ENCODE measurements at places on chromosomes 7 and 10.

DNA sequence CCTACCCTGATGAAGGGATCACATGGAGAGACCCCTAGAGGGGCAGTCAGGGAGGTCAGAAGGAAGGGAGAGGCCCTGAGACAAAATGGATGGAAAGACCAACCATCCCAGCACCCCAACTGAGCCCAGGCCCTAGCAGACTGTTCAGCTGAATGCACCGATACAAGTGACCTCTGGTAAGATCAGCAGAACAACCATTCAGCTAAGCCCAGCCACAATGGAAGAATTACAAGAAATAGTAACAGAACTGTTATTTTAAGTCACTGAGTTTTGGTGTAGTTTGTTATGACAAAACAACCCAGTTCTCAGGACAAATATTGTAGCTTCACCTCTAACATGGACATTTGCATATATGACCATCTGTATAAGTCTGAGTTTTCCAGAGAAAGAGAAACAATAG is 210.4 kb upstream of the SVIL start:
- H3K27ac ChIP-seq, result no peak overlapping the region
- H3K36me3 ChIP-seq, result no peaks in the 10 kb centered on the region
- no peak overlapping the region for H3K4me3 ChIP-seq
- no peaks in the 10 kb centered on the region for H3K4me1 ChIP-seq

DNA sequence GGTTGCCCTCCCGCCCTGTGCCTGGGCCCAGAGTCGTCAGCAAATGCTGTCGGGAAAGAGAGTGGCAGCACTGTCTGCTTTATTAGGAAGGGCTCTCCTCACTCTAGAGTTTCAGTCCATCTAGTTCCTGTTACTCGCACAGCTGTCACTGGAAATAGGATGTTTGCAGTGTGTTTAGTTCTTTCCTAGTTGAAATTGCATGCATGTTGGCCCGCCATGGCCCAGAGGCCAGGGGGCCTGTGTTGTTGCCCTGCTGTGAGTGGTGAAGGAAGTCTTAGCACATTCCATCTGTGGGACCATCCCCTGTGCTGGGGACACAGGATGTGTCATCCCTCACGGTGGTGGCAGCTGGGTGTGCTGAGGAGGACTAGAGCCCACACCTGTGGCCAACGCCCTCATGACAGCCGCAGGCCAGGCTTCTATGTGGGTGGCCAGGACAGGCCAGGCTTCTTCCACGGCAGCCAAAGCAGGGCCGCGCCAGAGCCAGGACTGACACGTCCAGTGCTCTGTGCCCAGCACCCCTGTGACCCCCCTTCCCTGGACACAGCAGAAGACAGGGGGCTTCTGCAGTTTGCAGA is 45.4 kb downstream of the ZNF467 start:
- DNase-seq, result no peak
- H3K36me3 ChIP-seq, result peaks cover 98% of the 10 kb centered on the region
- H3K4me1 ChIP-seq, result no peaks in the 10 kb centered on the region
- no peak overlapping the region for H3K27ac ChIP-seq
- no peak overlapping the region for H3K4me3 ChIP-seq

GRCh38 chr10:16505161-16505560 is 16.5 kb downstream of the C1QL3 start:
- H3K27me3 ChIP-seq, result no peaks in the 10 kb centered on the region
- no peak overlapping the region for H3K4me3 ChIP-seq

DNA sequence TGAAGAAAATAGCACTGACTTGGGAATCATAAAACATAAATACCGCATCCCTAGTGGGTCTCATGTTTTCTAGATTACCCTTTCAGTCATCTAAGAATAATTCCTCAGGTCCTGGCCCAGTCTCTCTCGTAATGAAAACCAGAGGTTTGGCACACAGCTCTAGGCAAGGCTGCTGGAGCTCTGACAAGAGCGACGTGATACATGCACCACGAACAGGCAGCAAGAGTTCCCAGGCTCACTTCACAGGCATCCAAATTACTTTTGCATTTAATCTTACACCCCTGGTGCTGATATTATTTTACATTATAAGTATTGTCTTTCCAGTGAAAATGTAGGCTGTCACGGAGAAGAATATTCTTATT is 105.2 kb downstream of the THSD7A start:
- no peak for DNase-seq
- H3K4me3 ChIP-seq, result no peak overlapping the region
- H3K36me3 ChIP-seq, result no peaks in the 10 kb centered on the region
- no peaks in the 10 kb centered on the region for H3K4me1 ChIP-seq

DNA sequence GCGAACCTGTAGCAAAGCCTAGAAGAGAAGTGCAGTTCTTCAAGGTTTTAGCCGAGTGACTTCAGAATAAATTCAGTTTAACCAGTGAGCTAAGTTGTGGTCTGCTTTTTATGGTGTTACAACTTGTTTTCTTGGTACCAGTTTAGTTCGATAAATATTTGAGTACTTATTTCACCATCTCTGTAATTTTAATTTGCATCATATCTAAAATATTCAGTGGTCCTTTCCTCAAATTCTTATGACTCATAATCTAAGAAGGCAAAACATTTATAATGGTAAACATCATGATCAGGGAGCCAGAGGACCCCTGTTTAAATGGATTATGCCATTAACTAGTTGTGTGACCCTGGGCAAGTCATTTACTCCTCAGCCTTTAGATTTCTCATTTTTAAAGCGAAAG is 4.1 kb upstream of the BMPER start:
- H3K27ac ChIP-seq, result no peak overlapping the region
- H3K4me1 ChIP-seq, result peaks cover 8% of the 10 kb centered on the region
- peaks cover 43% of the 10 kb centered on the region for H3K27me3 ChIP-seq
- H3K4me3 ChIP-seq, result no peak overlapping the region
- no peaks in the 10 kb centered on the region for H3K36me3 ChIP-seq

DNA sequence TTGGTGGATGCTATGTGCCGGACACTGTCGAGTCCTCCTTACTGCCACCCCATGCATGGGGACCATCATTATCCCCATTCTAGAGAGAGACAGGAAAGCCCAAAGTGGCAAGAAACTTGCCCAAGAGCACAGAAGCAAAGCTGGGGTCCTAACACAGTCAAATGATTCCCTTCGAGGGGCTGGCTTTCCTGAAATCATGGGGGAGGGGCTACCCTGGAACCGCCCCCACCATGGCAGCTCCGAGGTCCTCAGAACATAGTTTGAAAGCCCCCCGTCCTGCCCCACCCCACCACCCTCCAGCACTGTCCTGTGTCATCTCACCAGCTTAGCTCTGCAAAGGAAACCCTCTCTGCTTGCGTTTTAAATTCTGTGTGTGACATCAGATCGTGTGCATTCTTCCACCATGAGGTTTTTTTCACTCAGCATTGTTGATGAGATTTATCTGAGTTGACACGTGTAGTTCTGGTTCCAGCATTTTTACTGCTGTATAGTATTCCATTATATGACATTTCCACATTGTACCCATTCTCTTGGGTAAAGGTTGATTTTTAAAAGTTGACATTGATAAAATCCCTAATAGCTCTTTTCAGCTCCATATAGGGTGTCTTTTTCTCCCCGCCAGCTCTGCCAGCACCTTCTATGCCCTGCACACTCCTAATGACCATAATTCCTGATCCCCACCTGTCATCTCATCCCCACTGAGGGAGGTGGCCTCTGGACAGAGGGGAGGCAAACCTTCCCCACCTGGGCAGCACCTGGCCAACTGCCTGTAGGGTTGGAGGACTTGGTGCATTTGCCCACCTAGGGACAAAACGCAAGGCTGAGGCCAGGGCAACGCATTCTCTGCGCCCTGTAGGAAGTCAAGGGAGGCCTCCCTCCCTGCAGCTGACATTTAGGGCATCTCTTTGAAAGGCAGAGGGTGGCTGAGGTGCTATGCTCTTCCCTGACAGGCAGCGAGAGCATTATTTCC is 100.2 kb upstream of the GPR26 start:
- no peak for DNase-seq
- H3K4me3 ChIP-seq, result no peak overlapping the region
- H3K27me3 ChIP-seq, result peaks cover 3% of the 10 kb centered on the region
- peaks cover 3% of the 10 kb centered on the region for H3K4me1 ChIP-seq

GRCh38 chr7:151135525-151135845 is 32.0 kb downstream of the GBX1 start:
- H3K4me3 ChIP-seq, result no peak overlapping the region
- no peak for DNase-seq

GRCh38 chr10:68135362-68135761 is 26.1 kb downstream of the MYPN start:
- H3K27me3 ChIP-seq, result peaks cover 3% of the 10 kb centered on the region
- no peaks in the 10 kb centered on the region for H3K36me3 ChIP-seq
- no peak overlapping the region for H3K27ac ChIP-seq
- no peak overlapping the region for H3K4me3 ChIP-seq

DNA sequence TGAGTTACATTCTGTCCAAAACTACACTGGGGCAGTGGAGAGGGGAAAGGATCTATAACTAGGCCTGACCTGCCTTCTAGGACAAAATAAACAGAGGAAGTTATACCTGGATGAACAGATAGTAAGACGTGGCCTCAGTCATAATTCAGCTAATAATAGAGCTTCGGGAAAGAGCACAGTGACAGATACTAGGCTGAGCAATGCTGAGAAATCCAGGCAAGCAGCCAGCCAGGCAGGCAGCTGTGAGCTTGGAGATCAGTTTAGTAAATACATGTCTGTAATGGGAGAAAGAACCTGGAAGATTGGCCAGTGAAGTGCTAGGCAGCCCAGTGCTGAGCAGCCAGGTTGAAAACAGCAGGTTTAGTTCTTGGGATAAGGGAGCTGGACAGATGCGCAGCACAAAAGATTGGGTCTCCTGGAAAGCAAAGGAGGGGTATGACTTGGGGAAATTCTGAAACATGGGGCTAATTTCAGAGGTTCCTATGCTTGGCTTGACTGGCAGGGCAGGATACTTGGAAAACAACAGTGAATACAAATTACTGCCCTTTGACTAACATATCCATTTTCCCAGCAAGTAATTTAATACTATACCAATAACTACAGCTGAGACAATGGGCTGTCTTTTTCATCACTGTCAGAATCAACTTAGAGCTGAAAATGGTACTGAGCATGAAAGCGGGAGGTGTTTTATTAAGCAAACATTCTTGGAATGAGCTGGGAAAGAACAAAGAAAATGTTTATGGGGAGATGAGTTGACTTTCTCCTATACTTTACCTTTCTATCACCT is 140.8 kb downstream of the DGKB start:
- no peak overlapping the region for H3K27ac ChIP-seq
- H3K4me3 ChIP-seq, result no peak overlapping the region

- DNase-seq, result no peak
- H3K27ac ChIP-seq, result no peak overlapping the region
- H3K4me3 ChIP-seq, result peak overlapping the region; percentile 23
Observed at GRCh38 chr10:47184724-47185330, 115.2 kb upstream of the GDF10 start.

DNA sequence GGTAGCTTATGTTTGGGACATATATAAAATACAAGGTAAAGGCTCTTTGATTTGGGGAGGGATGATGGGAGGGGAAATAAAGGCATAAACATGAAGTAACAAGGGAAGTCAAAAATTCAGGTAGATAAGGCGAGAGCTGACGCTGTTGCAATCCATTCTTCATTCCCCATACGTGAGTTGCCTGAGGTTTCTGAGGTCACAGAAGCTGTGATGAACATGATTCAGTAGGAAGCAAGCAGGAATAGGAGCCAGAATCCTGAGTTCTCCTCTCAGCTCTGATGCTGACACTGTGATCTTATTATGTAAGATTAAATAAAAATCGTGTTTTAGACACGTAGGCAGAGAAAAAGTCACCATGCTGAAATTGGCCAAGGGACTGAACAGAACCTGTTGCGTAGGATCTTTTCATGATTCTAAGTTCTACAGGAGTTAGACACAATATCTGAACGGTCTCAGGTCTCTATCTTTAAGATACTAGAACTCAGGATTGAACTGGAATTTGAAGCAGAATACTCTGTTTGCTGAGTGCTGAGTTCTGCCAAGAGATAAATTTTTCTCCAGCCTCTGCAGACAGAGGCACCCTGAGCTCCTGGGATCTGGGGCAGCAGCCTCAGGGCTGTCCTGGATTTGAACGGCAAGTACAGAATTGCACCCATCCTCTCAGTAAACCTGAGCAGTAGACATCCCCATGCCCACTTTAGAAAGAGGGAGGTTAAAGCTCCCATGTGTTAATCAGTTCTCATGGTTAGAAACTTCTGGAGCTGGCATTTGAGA is 21.0 kb downstream of the KLF6 start:
- DNase-seq, result no peak
- H3K27me3 ChIP-seq, result no peaks in the 10 kb centered on the region

- peaks cover 3% of the 10 kb centered on the region for H3K36me3 ChIP-seq
- peaks cover 5% of the 10 kb centered on the region for H3K4me1 ChIP-seq
- no peaks in the 10 kb centered on the region for H3K27me3 ChIP-seq
- H3K4me3 ChIP-seq, result no peak overlapping the region
- H3K27ac ChIP-seq, result no peak overlapping the region
Observed at GRCh38 chr7:36874041-36874440, 149.7 kb upstream of the AOAH start.

- H3K4me3 ChIP-seq, result no peak overlapping the region
- H3K27ac ChIP-seq, result no peak overlapping the region
- no peak for DNase-seq
- H3K27me3 ChIP-seq, result peaks cover 46% of the 10 kb centered on the region
- H3K4me1 ChIP-seq, result peaks cover 8% of the 10 kb centered on the region
Observed at GRCh38 chr7:44541-44896, 147.9 kb upstream of the FAM20C start.

GRCh38 chr10:128122931-128123330 is 3.3 kb downstream of the MKI67 start:
- no peak for DNase-seq
- peaks cover 11% of the 10 kb centered on the region for H3K4me1 ChIP-seq
- no peaks in the 10 kb centered on the region for H3K27me3 ChIP-seq
- peaks cover 10% of the 10 kb centered on the region for H3K36me3 ChIP-seq

DNA sequence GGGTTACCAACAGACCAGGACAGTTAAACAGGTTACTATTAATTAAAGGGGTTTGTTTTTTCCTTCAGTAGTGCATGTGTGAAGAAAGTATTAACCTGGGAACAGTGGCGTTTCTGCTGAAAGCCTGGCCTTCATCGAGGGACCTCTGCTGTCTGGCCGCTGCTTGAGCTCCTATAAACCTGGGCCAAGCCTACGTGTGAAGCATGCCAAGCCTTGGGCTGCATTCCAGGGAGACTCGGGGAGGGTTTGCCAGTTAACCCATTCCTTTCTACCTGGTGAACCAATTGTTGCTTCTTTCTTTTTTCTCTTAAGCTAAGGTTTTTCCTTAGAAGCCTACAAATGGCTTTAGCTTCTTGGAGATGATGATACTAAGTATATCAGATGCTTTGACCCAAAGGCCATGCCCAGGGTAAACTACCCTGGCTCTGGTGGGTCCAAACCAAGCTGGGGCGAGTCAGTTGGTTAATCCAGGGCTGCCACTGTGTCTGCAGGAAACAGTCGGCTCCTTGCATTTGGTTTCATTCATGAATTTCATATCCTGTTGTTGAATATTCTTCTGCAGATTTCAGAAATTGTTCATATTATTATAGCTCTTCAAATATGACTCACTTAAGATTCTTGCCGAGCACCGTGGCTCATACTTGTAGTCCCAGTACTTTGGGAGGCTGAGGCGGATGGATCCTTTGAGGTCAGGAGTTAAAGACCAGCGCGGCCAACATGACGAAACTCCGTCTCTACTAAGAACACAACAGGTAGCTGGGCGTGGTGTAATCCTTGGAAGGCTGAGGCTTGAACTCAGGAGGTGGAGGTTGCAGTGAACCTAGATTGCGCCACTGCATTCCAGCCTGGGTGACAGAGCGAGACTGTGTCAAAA is 23.8 kb downstream of the PFKP start:
- H3K4me3 ChIP-seq, result no peak overlapping the region
- H3K27ac ChIP-seq, result no peak overlapping the region
- no peaks in the 10 kb centered on the region for H3K27me3 ChIP-seq
- no peak for DNase-seq
- H3K4me1 ChIP-seq, result peaks cover 3% of the 10 kb centered on the region

GRCh38 chr10:80046629-80047441 is 31.6 kb upstream of the TMEM254 start:
- H3K27me3 ChIP-seq, result no peaks in the 10 kb centered on the region
- peak; percentile 69 for DNase-seq
- H3K4me1 ChIP-seq, result no peaks in the 10 kb centered on the region
- no peaks in the 10 kb centered on the region for H3K36me3 ChIP-seq
- H3K27ac ChIP-seq, result no peak overlapping the region

Data from neuronal stem cell (in vitro differentiated cells).